ENCODE measurements at places on chromosomes 6 and 20.

DNA sequence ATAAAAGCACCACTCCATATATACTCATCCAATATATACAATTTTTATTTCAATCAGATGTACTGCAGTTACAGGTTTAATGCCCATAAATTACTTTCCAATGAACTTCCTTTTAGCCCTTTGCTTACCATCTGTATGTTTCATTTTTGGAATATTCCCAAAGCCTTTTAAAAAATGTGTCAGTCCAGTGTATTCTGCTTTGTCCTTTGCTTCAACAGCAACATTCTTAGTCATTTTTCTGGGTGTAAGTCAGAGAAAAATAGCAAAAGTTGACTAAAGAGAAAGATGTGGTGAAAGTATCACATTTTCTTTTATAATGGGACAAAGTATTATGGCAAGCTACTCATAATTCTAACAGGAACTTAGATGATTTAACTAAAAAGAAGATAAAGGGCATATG lies 15.2 kb downstream of the DSE start:
- no peak for DNase-seq

GRCh38 chr6:27517928-27518787 lies 45.3 kb upstream of the ZNF184 start:
- no peak for DNase-seq

- no peak for DNase-seq
These were observed 274.3 kb downstream of the COL12A1 start for GRCh38 chr6:74931558-74931957.

DNA sequence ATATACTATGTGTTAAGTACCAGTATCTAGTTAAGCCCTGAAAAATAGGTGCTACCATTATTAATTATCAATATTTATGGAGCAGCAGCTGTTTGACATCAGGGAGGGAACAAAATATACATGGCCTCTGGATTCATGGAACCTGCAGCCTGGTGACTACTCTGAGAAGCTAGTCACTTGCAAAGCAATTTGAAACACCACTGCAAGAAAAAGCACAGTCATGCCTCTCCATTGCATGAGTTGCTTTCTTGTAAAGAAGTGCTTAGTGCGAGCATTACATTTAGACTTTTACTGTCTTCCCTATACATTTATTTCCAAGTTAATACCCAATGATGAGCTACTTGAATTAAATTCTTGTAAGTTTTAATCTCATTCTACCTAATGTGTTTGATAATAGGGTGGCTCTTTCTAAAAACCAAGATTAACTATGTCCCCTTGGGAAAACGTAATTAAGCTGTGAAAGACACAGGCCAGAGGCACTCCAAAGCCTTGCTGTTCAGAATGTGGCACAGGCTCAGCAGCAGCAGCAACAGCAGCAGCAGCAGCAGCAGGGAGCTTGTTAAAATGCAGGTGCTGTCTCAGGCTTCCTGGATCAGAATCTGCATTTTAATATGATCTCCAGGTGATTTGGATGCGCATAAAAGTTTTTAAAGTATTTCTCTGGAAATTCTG lies 83.6 kb downstream of the PFDN4 start:
- no peak for DNase-seq

GRCh38 chr6:108251252-108251651 lies 9.6 kb downstream of the SNX3 start:
- no peak for DNase-seq

- no peak for DNase-seq
These were observed 320.0 kb upstream of the NT5E start for GRCh38 chr6:85129881-85130280.

DNA sequence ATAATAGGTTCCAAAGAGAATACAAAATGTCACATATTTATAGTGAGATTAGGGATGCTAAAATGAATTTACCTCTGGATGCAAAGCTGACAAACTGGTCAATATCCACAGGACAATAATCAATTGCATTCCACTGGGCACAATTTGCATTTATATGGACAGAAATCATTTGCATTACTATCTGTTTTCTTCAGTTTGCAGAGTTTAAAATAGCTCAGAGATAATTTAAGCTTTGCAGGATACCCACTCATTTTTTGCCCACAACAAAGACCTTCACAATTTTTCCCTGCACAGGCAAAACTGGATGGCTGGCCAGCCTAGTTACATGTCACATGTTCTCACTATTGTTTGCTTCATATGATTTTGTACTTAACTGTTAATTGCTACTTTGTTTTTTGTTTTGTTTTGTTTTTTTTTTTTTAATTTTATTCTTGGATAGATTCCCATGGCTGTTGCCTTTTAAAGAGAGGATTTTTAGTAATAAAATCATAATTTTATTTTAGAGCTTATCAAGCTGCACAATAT lies 483.5 kb downstream of the UTRN start:
- no peak for DNase-seq

DNA sequence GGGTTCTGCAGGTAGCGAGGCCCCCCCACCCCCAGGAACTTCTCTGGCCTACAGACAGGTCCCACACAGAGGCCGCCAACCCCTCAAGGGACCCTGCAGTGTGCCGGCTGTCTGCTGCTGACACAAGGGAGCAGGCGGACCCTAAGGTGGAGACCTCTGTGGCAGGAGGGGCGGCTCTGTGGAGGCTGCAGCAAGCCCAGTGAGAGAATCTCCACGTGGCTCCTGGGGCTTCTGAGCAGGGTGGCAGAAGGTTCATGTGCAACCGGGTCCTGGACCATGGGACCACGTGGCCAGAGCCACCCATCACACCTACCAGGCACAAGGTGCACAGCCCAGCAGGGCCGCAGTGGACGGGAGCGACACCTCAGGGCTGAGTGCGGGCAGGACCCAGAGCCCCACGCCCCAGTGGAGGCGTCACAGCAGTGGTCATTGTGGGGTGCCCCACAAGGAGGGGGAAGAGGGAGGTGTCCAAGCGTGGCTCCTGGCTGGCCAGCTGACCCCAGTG lies 4.3 kb downstream of the ARFRP1 start:
- DNase-seq = peak; percentile 18

GRCh38 chr6:139277161-139277560 lies 14.6 kb downstream of the TXLNB start:
- no peak for DNase-seq

DNA sequence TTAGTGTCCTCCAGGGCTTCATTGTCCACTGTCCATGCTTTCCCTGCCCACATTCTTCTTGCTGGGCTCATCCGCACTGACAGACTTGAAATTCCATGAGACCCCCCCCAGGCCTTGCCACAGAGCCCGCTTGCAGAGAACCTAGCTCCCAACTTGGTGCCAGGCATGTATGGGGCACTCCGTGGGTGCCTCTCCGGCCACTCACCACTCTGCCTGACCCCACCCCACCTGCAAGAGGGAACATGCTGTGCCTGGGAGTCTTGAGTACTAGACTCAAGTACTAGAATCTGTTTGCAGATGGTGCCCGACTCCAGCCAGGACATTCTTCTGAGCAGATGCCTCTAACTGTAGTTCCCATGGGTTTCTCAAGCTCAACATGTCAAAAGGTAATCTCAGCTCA lies 47.9 kb downstream of the TRERF1 start:
- no peak for DNase-seq

- DNase-seq = no peak
These were observed 132.7 kb upstream of the MAP3K7 start for GRCh38 chr6:90719321-90720195.

DNA sequence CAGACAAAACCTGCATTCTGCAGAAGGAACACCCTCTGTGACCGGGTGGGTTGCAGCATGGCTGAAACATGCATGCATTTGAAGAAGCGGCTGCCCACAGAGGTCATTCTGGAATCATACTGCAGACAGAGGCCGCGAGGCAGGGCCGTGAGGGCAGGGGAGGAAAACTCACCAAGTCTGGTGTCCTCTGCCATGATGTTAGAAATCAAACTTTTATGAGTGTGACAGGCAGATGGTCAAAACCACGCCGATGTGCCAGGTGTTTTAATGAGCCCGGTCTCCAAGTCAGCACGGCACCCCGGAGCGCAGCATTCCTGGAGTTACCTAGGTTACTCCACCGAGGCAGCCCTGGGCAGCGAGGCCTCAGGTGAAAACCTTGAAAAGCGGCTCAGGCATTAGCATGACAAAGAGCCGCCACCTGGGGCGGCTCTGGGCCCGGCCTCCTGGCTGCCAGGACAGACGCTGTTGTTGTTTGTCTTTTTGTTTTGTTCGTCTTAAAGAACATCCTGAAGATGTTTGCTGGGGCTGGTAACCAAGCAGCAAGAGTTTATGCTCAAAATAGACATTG lies 255.6 kb downstream of the ERMARD start:
- DNase-seq = no peak

DNA sequence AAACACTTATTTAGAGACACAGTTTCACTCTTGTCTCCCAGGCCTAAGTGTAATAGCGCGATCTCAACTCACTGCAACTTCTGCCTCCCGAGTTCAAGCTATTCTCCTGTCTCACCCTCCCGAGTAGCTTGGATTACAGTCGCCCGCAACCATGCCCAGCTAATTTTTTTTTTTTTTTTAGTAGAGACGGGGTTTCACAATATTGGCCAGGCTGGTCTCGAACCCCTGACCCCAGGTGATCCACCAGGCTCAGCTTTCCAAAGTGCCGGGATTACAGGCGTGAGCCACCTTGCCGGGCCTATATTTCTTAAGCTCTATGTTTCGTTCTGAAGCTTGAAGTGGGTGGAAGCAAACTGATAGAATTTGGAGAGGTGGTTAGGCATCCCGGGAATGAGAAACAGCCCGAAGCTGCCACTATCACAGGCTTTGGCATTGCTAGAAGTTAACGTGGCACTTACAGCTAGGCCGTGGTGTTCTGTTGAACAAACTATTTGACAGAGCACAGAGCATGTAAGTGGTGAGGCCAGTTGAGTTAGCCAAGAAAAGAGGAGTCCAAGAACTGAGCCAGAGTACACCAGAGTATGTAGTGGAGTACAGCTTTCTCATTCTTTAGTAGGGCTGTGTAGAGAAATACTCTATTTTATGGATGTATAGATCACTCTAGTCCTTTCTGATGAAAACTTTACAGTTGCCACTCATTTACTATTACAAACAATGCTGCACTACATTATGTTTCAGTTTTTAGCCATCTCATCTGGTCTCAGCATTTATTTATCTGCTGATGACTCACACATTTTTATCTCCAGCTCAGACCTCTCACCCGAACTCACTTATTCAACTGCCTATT lies 62.0 kb upstream of the HFE start:
- DNase-seq = no peak

DNA sequence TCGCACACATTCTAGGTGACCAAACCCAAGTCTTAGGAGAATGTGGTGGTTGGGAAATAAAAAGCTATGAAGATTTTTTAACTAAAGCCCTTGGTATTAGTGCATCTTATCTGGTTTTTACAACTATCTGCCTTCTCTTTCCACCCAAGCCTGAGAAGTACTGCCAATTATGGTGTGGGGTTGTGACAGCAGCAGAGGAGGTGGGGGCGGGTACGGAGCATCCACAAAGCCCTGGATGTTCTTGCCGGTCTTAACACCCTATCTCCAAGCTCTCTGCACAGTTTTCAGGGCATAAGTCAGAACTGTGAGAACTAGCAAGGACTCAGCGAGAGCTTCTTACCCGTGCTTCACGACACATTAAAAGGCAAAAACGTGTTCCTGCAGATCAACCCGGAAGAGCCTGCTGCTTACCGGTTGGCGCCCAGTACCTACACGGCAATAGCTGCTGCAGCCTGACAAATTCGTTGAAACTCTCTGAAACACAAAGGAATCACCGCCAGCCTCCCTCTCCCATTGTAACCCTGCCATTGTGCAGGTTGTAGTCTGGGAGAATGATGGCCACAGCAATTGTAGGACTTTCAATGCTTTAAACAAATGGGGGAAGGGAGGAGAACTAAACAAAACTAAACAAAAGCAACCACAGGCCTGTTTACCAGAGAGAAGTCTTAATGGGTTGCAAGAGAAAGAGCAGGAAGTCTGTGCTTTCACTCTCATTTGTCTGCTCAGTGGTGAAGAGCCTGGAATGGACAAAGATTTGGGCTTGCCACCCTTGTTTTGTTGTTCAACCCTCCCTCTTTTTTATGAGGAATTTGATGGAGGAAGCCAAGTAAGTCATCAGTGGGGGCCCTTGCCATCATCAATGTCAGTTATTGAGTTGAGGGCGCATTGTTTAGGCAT lies 461.0 kb upstream of the JARID2 start:
- DNase-seq = no peak

DNA sequence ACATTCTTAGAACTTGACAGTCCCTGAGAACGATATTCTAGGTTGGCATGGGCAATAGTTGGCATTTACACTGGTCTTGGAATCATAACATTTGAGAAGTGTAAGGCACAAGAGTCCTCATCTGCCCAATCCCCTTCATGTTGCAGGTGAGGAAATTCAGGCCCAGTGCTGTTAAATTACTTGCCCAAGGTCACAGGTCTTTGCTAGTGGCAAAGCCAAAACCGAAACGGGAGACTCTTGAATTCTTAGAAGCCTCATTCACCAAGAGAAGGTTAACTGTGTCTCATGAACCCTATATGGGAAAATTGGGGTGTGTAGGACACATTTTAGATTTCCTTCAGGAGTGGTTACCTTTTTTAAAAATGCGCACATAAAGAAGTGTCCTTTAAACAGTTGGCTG lies 7.2 kb downstream of the E2F3 start:
- DNase-seq = no peak

DNA sequence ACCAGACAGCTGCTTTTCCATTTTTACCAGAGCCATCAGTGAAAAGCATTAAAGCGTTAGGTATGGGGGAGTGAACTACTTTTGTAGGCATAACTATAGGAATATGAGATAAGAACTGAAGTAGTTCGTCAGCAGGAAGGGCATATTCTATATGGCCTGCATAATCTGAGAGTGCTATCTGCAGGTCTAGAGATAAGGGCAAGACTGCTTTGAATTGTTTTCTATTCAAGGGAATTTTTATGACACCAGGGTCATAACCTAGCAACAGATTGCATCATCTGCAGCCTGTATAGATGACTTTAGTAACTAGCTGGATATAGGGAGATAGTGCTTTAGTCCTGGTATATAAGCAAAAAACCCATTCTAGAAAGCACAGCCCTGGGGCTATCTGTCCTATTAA lies 437.3 kb upstream of the HTR1E start:
- DNase-seq = no peak

GRCh38 chr6:30348957-30349356 lies 4.0 kb downstream of the RPP21 start:
- DNase-seq = no peak

- DNase-seq = no peak
These were observed 78.6 kb upstream of the NAA20 start for GRCh38 chr20:19938421-19939090.

GRCh38 chr6:146422789-146423375 lies 120.8 kb upstream of the RAB32 start:
- DNase-seq = no peak

- no peak for DNase-seq
These were observed 1.8 kb upstream of the WRNIP1 start for GRCh38 chr6:2763345-2763841.
